ENCODE measurements at places on chromosomes 11 and 22. TPM values are rescaled to one million over a fixed set of nuclear protein-coding genes. Genes with fewer than 3 reads are reported as not detected.

DEUP1 gene
- total RNA-seq, result not detected

PANX3 gene
- total RNA-seq, result not detected

SART1 gene
- total RNA-seq, result 44.9 TPM

RAB36 gene
- total RNA-seq, result 3.2 TPM

SAA4 gene
- not detected for total RNA-seq

CCDC15 gene
- 5.7 TPM for total RNA-seq

SCGB1D2 gene
- not detected for total RNA-seq

OR52I1 gene
- total RNA-seq, result not detected

DLAT gene
- 50.7 TPM for total RNA-seq

WNT11 gene
- total RNA-seq, result 0.07 TPM

CST6 gene
- 0.82 TPM for total RNA-seq

DBX1 gene
- not detected for total RNA-seq

DNA sequence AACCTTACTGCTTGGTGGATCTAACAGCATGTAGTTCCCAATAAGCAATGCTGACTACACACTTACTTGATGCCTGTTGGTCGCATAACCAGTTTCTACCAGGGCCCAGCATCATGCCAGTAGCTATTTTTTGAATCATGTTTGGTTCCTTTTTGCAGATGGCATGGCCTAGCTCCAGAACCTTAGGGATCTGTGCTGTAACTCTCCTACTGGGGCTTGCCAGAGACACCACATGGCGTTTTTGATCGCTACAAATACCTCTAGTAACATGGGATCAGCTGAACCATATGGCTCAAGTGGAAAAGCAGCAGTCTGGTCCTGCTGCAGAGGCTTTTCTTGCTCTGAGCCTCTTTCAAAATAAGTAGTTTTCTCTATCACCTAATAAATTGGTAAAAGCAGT, 654.6 kb upstream of the API5 start:
- no peak for DNase-seq

GRCh38 chr11:12577725-12578644, 96.2 kb upstream of the TEAD1 start:
- DNase-seq, result no peak

DNA sequence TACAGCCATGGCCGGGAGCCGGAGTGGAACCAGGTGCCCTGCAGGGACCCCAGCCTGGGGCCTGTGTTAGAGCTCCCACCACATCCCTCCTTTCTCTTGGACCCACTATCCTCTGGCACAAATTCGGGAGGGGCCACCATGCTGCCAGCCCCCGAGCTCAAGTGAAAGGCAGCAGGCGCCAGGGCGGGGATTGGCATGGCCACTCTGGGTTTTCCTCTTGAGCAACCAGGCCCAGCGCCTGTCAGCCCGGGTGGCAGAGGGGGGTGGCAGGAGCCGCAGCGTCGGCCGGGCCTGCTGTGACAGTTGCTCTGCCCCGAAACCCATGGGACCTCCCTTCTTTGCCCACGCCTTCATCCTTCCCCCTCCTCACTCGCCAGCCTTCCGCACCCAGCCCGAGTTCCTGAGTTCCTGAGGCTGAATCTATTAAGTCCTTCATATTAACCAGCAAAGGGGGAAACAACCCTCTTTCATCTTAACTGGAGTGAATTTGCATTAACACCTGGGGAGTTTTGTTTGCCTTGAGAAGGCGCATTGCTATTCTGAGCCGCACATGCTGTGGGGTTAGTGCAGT, 16.8 kb upstream of the CABP7 start:
- no peak for DNase-seq

DNA sequence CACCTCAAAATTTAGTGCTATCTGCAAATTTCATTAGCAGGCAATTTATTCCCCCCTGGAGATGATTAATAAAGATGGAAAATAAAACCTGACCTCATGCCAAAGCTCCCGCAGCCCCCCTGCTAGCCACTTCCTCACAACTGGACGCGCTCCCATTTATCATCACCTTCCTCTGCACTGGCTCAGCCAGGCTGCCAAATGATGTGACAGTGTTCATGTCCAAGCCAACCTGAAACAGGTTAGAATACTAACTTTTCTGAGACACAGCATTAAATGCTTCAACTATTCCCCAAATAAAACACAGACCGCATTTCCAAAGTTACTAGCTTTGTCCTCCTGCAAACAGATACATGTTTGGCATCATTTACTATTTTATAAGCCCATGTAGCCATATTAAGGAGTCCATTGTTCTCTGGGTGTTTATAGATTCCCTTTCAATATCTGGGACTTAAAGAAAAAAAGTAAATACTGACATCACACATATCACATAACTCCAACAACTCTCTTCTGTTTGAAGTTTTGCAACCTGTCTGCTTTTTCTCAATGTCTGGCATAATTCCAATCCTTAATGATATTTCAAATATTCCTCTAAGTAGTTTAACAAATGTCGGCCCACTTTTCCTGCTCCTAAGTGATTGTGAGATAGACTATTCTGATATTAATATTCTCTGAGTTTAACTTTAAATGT, 829.7 kb upstream of the FAT3 start:
- DNase-seq, result no peak

- no peak for DNase-seq
Observed at GRCh38 chr11:72236083-72236697, 7.8 kb downstream of the PHOX2A start.

DNA sequence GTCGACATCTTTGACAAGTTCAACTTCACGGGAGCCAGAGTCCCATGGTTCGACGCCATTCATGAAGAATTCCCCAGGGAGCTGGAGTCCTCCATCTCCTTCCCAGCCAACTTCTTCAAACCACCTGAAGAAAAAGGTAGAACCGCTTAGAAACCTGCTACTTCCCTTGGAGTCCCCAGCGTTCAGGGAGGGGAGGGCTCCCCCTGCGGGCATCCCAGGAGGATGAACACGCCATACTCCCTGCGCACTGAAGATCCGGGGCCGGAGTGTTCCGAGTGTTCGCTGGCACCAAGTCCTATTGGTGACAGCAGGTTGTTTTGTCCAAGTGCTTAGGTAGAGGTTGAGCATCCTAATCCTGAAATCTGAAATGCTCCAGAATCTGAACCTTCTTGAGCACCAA, 51.7 kb upstream of the PRODH start:
- DNase-seq, result no peak

DNA sequence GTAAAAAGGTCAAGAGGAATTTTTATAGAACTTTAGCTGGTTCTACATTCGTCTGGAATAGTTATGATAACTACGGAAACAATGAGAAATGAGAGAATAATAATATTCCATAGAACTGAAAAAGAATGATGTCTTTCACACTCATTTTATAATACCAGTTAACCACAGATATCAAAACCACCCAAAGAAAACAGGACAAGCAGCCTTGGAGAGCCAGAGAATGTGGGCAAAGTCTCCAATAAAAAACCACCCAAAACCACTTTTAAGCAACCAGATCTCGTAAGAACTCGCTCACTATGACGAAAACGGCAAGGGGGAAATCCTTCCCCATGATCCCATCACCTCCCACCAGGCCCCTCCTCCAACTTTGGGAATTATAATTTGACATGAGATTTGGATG, 60.8 kb downstream of the ARHGAP32 start:
- DNase-seq, result no peak

GRCh38 chr11:120207512-120207911, 3.3 kb upstream of the OAF start:
- no peak for DNase-seq

- DNase-seq, result no peak
Observed at GRCh38 chr11:98183034-98183433, 837.7 kb upstream of the CNTN5 start.

- DNase-seq, result no peak
Observed at GRCh38 chr11:46725338-46726205, 6.6 kb downstream of the F2 start.

GRCh38 chr22:24391836-24392217, 35.6 kb upstream of the ADORA2A start:
- no peak for DNase-seq

- no peak for DNase-seq
Observed at GRCh38 chr11:18264035-18264434, 2.0 kb upstream of the SAA1 start.

DNA sequence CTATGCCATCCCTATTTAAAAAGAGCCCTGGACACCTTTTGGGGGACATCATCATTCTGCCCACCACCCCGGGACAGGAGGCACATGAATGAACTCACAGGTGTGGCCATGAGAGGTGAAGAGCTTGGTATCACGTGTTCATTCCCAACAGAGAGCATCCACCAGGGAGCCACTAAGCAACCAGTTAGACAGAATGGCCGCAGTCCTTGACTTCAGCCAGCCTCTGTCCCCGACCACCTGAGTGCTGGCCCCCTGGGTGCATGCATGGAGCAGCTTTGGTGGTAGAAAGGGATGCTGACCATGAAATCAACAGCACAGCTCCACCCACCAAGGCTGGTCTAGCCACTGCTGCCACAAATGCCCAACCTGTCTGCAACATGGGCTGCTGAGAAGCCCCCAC, 31.1 kb upstream of the CD81 start:
- no peak for DNase-seq

GRCh38 chr22:29138556-29139305, 65.9 kb downstream of the KREMEN1 start:
- DNase-seq, result no peak

DNA sequence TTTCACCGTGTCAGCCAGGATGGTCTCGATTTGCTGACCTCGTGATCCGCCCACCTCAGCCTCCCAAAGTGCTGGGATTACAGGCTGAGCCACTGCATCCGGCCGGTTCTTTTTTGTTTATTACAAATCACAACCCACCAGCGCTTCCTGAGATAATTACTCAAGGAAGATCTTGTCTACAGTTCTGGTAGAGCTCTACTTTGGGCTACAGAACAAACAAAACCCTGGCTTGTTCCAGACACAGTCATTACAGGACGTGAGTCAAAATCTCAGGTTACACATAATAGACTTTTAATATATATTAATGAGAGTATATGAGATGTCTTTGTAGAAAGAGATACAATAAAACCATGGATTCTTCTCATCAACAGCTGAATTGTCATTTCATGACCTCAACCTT, 42.8 kb upstream of the NUP50 start:
- DNase-seq, result no peak

- no peak for DNase-seq
Observed at GRCh38 chr11:43556612-43557375, 123.7 kb upstream of the HSD17B12 start.

DNA sequence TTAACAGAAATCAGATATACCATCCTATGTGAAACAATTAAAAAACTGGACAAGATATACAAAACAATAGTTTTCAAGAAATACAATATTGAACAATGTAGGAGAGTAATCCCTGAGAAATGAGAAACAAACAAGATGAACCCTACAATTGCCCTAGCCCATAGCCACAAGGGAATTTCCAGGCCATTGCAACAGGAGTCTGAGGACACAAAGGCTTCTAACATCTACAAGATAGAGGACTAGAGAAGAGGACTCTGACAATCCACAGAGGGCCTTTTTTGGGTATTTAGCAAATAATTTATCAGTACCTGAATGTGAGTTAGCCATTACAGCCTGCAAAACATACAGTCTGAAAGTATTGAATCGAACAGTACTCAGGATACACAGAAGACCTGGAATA, 251.7 kb downstream of the GRM5 start:
- DNase-seq, result no peak

DNA sequence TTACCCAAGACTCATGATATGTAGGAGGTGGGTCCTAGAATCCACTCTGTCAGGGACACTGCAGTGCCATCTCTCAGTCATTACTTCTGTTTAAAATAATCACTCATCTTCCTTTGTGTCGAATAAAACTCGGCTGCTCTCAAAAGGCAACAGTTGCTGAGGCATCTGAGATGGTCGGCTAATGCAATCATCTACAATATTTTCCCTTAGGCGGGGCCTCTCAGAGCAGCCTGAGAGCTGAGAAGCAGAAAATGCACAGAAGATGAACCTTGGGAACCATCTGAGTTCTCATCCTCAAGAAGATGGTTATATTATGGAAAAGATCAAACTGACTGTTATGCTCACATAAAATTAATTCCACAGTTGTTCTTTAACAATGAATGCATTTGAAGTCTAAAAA, 1518.2 kb upstream of the TENM4 start:
- no peak for DNase-seq

- DNase-seq, result no peak
Observed at GRCh38 chr11:116042146-116042545, 537.9 kb upstream of the CADM1 start.

DNA sequence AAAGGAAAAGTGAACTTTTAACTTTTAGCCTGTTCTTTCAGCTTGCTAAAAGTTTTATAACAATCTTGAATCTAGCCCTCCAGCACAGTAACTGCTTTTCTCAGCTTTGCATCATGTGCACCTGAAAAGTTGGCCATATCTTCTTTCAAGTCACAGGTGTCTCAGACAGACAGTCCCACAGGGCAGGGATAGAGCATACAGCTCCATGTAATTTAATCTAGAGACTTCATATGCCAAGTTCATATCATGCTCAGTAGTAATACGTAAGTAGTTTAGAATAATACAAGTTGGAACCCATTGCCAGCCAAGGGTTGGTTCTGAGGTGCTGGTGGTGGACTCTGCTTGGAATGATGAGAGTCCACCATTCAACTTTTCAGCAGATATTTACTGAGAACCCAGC, 68.6 kb downstream of the PKNOX2 start:
- no peak for DNase-seq

- DNase-seq, result no peak
Observed at GRCh38 chr11:127859941-127860354, 727.4 kb downstream of the ETS1 start.

GRCh38 chr22:29450222-29450621, 11.8 kb downstream of the RFPL1 start:
- DNase-seq, result no peak

GRCh38 chr11:3959015-3959902, 103.8 kb downstream of the STIM1 start:
- DNase-seq, result peak; percentile 86
